ENCODE measurements at places on chromosomes 5 and 9.

- DNase-seq, result peak; percentile 26
Observed at GRCh38 chr9:88090151-88090581, 48.1 kb downstream of the SPATA31C2 start.

DNA sequence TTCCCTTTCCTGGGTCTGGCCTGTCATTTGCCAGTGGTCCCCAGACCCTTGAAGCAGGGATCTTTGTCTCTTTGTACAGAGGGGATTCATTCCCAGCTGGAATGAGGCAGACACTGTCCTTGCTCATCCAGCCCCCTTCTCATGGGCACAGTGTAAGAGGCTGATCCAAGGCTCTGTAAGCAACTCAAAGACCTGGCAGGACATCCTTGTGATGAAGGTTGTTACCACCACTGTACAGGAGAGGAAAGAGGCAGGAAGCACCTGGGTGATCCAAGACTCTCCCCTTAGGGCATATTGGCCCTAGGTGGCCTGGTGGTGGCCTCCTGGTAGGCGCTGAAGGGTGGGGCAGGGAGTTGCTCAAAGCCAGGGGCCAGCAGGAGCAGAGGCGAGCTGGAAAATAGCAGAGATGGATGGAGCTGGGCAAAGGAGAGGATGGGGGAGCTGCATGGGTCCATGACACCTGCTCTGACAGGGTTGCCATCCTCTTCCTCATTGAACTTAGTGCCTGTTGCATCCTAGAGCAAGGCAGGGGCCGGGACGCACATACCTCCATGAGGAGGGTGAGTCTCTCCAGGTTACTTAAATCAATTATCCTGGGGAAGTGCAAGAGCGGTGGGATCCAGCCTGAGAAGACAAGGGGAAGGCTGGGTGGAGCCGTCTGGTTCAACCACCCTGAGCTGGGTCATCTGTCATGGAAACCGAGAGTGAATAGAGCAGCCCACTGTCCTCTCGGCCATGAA, 9.8 kb upstream of the GADD45G start:
- DNase-seq, result no peak

DNA sequence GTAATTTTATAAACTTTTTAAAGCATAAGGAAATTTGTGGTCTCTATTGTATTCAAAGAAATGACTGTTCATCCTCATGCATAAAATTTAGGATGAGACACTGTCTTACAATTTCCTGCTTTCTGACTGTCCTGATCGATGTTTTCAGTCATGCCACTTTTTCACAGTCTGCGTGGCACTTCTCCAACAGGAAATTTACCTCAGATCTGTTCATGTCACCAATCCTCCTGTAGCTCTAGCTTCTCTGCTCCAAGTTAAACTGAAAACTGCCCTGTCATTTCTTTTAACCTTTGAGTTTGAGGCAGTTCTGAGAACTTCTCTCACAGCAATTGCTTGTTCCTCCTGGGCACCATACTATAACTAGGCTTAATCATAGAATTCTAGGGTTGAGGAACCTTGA, 455.1 kb downstream of the EFNA5 start:
- no peak for DNase-seq

- no peak for DNase-seq
Observed at GRCh38 chr5:78058625-78059024, 235.9 kb downstream of the AP3B1 start.

- DNase-seq, result no peak
Observed at GRCh38 chr5:62578540-62578939, at the start of gene LRRC70. LRRC70 (plus strand) TSS chr5:62578819; CDS start chr5:62579439, 620 bp downstream.

GRCh38 chr5:155406815-155407214, 393.3 kb downstream of the KIF4B start:
- DNase-seq, result no peak

DNA sequence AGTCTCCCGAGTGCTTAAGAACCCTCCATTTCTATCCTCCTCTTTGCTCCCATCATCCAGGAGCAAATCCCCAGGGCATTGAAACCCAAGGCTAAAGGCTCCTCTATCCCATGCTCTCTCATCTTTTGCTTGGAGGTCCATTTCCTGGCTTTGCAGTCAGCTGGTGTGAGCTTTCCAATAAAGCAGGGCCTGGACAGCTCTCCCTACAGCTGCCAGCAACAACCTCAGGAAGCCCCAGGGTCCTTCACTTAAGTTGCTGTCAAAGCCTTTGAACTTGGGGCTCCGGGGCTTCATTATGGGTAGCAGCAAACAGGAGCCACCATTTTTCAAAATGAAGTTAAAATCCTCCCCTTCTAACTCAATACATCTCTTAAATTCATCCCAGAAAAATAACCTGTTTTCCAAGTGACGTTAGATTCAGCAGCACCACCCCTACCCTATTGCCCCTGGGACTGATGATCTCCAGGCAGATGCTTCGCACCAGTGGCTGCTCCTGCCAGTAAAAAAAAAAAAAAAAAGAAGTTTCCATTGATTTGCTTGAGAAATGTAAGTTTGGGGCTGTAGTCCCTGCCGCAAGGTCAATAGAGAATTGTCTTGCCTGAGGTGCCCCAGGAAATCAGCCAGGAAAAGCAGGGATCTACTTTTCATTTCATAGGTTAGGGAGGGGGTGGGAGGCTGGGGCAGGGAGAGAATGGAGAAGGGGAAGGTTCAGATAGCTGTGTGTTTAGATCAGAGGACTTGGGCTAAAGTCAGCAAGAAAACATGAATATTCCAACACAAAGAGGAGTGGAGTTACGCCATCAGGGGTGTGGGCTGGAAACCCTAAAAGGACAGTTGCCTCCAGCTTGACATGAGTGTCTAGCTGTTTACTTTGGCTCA, 83.8 kb upstream of the IL6ST start:
- DNase-seq, result peak; percentile 80

- DNase-seq, result peak; percentile 98
Observed at GRCh38 chr5:181221792-181222629, 1.1 kb upstream of the TRIM41 start.

- no peak for DNase-seq
Observed at GRCh38 chr5:149117970-149118369, 23.3 kb upstream of the ABLIM3 start.

GRCh38 chr9:85898332-85898731, 42.6 kb upstream of the NAA35 start:
- no peak for DNase-seq

- no peak for DNase-seq
Observed at GRCh38 chr5:119949426-119949999, 320.2 kb downstream of the FAM170A start.

DNA sequence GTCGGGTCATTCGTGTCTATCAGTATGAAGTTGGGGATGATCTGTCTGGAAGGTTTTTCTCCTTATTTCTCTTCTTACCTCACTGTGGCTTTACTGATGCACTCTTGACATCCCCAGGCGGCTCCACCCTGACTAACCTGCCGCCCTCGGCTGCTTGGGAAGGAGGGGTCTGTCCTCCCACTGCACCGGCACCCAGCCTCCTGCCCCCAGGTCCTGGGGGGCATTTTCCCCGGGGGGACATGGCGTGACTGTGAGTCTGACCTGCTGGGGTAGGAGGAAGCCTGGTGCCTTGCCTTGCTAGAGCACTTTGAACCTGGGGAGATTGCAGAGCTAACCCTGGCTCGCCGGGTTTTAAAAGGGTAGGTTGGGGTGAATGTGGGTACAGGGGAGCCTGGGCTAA, 27.5 kb downstream of the DYNC2I2 start:
- no peak for DNase-seq

DNA sequence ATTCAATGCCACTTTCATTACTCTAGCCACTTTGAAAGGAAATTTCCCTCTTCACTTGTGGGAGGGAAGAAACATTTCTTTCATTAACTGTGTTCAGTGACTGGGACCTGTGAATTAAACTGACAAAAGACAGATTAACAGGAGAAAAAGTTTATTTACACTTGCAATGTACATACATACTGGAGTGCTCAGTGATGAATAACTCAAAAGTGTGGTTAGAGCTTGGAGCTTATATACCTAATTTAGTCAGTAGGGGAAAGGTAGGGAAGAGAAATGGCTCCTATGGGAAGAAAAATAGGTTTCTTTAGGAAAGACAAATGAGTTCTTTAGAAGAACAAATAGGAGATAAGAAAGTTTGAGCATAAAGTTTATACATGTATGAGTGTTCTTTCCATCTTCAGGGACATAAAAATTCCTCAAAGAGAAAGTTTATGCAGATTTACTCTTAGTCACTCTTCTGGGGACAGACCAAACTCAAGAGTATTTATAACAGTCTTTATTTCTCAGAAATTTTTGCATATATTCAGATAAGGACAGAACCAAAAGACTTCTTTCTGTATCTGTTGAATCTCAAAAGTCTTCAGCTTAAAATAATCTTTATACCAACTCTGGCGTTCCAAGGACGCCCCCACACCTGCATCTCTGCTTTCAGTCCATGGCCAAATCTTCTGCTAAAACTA, 120.0 kb upstream of the RAI14 start:
- no peak for DNase-seq

DNA sequence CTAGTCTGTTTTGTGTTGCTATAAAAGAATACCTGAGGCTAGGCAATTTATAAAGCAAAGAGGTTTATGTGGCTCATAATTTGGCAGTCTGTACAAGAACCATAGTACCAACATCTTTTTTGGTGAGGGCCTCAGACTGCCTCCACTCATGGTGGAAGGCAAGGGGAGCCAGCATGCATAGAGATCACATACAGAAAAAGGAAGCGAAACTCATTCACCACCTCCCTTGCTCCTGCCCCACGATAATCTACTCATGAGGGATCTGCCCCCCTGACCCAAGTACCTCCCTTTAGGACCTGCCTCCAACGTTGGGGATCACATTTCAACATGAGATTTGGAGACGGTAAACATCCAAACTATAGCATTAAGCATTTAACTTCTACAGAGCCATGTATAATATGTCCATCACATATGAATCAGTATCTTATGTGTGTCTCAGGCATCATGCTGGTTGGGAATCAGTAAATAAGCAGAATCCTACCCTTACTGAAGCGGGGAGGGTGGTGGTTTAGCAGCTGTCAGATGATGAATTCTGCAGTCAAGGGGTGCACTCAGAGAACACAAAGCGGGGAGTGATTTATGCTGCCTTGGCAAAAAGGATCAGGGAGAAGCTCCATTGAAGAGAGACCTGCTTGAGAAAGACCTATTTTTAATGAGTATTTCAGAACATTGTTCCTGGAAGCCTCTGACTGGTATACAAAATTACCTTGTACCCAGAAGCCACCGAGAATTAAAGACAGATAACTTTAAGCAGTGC, 34.8 kb downstream of the HMGXB3 start:
- no peak for DNase-seq

DNA sequence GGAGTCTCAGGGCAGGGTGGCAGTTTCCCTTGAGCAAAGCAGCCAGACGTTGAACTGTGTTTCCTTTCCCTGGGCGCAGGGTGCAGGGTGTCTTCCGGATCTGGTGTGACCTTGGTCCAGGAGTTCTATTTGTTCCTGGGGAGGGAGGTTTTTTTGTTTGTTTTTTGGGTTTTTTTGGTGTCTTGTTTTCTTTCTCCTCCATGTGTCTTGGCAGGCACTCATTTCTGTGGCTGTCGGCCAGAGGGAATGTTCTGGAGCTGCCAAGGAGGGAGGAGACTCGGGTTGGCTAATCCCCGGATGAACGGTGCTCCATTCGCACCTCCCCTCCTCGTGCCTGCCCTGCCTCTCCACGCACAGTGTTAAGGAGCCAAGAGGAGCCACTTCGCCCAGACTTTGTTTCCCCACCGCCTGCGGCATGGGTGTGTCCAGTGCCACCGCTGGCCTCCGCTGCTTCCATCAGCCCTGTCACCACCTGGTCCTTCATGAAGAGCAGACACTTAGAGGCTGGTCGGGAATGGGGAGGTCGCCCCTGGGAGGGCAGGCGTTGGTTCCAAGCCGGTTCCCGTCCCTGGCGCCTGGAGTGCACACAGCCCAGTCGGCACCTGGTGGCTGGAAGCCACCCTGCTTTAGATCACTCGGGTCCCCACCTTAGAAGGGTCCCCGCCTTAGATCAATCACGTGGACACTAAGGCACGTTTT, 3.5 kb upstream of the PHYHD1 start:
- peak; percentile 95 for DNase-seq

GRCh38 chr5:51391175-51391574, 7.9 kb downstream of the ISL1 start:
- DNase-seq, result no peak

GRCh38 chr5:135705141-135705631, 126.4 kb upstream of the CXCL14 start:
- DNase-seq, result peak; percentile 63

DNA sequence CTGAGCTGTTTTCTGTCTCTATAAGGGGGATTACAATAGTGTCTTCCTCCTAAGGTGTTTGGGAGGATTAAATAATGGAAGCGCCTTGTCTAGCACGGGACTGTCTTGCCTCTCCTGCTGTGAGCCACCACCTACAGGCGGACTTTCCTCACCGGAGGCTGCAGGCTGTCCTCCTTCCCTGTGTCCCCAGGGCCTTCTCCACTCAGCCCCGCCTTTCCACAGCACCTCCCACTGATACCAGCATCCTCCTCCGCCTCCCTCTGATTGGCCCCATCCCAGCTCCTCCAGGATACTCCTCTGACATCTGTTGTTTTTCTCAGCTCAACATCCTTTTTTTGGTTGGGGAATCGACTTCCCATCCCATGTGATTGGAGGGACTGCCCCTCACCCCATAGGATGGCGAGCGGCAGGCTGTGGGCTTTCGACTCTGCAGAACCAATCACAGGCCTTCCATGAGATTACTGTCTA, 851 bp upstream of the ZDHHC12 start:
- peak; percentile 65 for DNase-seq

- DNase-seq, result no peak
Observed at GRCh38 chr9:13952906-13953305, 361.0 kb downstream of the NFIB start.

DNA sequence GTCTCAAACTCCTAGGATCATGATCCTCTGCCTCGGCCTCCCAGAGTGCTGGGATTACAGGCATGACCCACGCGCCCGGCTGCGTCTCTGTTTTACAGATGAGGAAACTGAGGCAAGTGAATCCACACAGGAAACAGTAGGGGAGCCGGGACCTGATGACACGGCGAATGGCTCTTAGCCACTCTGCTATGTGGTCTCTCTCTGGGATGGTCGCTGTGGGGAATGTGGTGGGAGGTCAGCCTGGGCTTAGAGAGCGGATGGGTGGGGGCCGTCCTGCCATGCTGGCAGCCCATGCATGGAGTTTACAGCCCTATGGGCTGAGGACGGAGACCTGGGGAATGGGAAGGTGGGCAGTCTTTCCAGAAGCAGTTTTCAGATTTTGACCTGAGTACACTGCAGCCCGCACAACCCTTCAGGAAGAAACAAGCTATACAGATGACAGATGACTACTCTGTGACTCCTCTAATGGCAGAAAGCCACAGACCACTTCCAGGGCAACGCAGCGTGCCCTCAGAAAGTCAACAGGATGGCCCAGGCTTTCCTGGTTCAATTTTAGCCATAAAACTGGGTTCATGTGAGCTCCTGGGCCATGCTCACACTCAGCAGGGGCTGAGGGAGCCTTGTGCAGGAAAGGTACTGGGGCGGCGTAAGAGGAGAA, 136.1 kb upstream of the RAPGEF1 start:
- DNase-seq, result peak; percentile 0

Data from MCF 10A (cell line).